BJ (cell line): ENCODE measurements at places on chromosomes 5 and 9.

DNA sequence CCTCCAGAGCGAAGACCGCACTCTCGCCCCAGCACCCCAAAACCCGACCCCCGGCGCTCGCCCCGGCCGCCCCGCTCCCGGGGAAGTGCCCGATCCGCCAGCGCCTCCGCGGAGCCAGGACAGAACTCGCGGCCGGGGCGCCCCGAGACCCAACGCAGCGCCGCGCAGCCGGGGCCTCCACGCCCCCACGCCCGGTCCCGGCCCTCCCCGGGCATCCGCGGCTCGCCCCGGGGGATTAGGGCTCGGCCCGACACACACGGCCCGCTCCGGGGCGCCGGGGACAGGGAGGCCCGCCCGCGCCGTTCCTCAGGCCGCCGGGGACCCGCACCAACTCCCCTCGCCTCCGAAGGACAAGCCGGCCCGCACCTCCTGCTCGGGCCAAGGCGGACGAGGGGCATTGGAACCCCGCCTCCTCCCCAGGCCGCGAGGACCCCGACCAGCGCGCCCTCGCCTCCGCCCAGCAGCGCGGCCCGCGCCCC is 544 bp downstream of the FNBP1 start:
- DNase-seq = no peak

DNA sequence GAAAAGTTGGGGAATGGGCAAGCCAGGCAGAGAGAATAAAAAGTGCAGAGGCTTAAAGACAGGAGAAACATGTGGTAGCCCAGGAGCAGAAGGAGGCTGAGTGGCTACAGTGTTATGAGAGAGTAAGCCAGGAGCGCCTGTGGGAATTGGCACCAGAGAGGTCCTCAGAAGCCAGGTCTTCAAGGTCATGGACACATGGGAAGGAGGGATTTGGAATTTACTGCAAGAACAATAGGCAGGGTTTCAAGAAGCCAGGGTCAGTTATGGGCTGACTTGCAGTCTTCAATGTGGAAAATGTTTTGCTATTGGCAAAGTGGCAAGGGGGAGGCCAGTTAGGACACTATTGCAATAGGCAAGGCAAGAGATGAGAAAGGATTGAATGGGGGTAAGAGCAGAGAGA is 29.3 kb downstream of the ERAP1 start:
- DNase-seq = no peak

- peak; percentile 79 for DNase-seq
Measured at GRCh38 chr9:22682961-22683699, 236.5 kb downstream of the DMRTA1 start.

DNA sequence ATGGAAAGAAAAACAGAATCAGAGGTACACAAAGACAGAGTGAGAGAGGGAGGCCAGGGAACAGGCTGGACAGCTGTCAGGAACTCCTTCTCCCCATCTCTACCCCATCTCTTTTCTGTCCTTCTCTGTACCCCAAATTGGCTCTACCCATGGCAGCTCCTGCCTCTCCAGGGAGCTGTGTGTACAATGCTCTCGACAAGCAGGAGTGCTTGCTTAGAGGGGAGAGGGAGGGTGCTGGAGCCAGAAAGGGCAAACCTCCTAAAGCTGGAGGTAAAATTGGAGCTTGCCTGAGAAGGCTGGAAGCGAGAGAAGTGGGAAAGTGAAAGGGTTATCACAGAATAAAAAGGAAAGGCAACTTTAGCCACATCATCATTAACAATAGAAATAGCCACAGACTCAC is 6.4 kb downstream of the TPM2 start:
- no peak for DNase-seq

- no peak for DNase-seq
Measured at GRCh38 chr5:40021007-40021406, 596.2 kb upstream of the DAB2 start.

GRCh38 chr9:99607842-99608448 is 213.7 kb upstream of the NR4A3 start:
- no peak for DNase-seq

DNA sequence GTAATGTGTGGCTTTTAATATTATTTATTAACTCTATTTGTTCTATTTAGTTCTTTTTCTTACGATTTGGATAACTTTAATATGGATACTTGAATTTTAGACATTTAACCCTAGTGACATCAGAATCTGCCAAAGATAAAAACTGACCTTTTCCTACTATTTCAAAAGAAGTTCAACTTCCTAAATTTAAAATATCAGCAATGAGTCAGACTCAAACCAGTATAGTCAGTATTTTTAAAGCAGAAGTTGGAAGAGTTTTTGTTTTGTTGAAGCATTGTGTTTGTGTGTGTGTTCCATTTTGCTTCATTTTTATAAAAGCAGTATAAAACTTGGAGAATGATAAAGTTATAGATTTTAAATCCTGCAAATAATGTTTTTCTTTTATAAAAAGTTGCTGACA is 251.8 kb upstream of the RASA1 start:
- no peak for DNase-seq

GRCh38 chr5:1733369-1733768 is 66.3 kb downstream of the MRPL36 start:
- no peak for DNase-seq

- DNase-seq = no peak
Measured at GRCh38 chr9:89422151-89422975, 75.5 kb downstream of the SEMA4D start.

GRCh38 chr9:121503444-121503843 is 3.8 kb upstream of the GGTA1 start:
- no peak for DNase-seq

GRCh38 chr9:99239341-99240060 is 17.4 kb downstream of the SEC61B start:
- no peak for DNase-seq

DNA sequence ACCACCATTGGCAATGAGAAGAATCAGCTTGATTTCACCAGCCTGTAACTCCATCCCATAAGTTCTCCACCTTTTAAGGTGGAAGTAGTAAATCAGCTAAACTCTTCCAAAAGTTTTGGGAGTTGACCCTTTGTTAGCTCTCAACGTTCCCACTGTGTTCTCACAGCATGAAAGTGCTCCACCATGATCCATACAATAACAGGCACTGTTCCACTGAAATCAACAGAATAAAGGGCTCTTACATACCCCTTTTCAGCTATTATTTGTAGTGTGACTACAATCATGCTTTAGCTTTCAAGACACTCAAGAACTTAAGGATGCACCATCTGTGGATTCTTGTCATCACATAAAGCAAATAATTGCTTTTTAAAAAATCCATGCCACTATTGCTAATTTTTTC is 81.6 kb downstream of the PPP2R2B start:
- DNase-seq = no peak

- no peak for DNase-seq
Measured at GRCh38 chr9:106218427-106218826, 524.1 kb downstream of the TMEM38B start.

DNA sequence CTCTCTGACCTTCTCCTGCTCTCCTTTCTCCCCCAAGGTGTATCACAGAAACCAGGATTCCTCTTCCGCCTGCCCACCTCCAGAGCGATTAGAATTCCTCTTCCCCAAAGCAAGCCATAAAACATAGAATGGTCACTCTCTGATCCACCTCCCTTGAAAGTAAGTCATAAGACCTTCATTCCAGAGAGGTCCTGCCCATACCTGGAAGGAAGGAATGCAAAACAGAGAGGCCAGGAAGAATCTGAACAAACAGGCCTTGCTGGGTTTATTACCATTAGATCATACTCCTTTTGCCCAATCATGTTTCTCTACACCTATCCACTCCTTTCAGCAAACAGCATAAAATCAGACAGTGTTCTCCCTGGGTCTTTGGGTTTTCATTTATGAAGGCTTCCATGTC is 21.0 kb downstream of the CDKL3 start:
- no peak for DNase-seq

- no peak for DNase-seq
Measured at GRCh38 chr5:168756453-168757391, 177.6 kb upstream of the PANK3 start.

- DNase-seq = no peak
Measured at GRCh38 chr9:123440256-123440655, 84.3 kb downstream of the CRB2 start.

DNA sequence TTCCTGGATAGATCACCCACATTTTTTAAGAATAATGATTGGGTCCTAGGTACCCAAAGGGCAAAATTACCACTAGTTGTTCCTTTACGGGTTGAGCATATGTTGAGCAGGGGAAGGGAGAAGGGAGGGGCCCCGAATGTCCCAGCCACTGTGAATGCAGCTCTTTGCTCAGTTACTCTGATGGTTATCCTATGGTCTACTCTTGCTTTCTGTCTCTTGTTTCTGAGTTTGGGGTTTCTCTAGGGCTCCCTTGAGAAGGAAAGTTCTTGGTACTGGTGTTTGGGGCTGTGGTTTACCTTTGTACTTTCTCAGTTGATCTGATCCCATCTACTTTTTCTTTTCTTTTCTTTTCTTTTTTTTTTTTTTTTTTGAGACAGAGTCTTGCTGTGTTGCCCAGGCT is 55.6 kb downstream of the ALG2 start:
- DNase-seq = no peak

- DNase-seq = no peak
Measured at GRCh38 chr5:27325513-27325912, 287.1 kb upstream of the CDH9 start.

- DNase-seq = no peak
Measured at GRCh38 chr5:132526290-132526973, 16.9 kb downstream of the IL5 start.

DNA sequence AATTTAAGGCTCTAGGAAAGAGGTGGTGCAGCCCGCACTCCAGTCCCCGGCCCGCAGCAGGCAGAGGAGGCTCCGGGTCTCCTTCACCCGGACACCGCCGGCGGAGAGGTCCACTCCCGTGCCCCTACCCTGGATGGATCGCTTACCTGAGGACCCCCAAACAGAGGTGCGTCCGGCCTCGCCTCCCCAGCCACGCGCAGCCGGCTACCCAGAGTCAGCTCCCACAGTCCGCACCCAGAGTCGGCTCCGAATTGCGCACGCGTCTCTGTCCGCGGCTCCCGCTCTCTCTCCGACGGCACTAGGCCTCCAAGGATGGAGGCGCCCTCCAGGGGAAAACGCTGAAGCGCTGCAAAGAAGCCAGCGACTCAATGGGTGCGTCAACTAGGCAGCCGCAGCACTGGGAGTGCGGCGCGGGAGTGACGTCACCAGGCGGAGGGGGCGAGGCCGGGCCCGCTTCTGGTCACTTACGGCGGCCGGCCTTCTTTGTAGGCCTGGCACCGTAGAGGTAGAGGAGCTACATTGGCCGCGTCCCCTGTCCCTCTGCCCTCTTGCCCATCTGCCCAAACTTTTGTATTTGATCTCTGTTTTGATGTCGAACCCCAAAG is at the start of gene ELP1:
Gene ELP1 (minus strand): TSS at position 407 of the 605 bp plus-strand sequence. CDS start 2,978 bp downstream, outside the sequence.
- DNase-seq = peak; percentile 51

DNA sequence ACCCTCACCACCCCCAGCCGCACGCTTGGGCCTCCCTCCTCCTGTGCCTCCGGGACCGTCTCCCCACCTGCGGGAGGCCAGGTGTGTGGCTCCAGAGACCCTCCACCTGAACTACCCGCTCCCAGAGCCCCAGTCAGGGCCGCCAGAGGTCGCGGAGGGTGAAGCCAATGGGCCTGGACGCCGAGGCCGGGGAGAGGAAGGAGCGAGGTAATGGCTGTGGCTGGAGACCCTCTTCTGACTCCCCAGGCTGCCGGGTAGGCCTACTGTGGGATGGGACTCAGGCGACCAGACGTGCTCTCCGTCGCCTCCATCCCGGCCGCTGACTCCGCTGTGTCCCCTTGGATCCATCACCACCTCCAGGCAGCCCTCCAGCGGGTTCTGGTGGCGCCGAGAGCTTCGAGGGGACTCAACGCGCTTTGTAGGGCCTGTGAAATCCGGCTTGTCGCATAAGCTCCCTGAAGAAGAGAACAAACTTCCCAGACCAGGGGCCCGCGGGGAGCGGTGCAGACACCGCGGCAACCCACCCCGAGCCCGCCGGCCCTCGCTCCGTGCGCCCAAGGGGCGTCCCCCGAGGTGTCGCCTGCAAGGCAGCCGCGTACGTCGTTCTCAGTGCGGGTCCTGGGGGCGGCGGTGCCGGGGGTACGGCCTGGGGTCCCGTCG is 12.6 kb downstream of the IRX2 start:
- DNase-seq = no peak

DNA sequence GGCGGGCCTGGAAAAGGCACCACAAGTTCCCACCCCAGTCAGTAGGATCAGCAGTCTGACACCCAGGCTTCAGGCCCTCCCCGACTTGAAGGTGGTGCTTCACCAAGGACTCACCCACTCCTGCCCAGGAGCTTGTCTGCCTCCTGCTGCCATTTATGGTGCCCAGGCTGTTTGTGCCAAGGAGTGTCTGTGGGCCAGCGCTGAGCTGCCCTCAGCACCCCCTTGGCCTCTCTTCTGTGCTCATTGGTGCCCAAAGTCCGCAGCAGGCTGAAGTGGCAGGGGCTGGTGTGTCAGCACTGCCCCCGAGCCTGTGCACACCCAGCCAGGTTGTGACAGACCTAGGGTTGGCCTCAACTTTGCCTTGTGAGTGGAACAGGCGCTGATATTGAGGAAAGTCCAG is 23.5 kb downstream of the JMY start:
- no peak for DNase-seq

- no peak for DNase-seq
Measured at GRCh38 chr5:104096451-104096850, 533.9 kb upstream of the NUDT12 start.

GRCh38 chr5:107770051-107770450 is 99.3 kb upstream of the EFNA5 start:
- no peak for DNase-seq

DNA sequence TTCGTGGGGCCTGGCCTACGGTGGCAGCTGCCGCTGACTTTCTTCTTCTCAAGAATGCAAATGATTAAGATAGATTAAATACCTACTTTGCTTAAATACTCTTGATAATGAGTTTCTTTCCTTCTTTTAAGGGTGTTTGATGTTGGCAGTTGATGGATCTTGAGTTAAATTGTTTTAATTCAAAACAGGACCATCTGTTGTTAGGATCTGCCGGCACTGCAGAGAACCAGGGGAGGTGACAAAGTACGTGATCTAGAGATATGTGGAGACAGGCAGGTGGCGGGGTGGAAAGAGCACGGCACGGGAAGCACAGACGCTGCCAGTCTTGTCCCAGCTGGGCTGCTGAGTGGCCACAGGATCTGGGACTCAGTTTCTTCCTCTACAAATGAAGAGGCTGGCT is 37.9 kb downstream of the MED27 start:
- DNase-seq = no peak

DNA sequence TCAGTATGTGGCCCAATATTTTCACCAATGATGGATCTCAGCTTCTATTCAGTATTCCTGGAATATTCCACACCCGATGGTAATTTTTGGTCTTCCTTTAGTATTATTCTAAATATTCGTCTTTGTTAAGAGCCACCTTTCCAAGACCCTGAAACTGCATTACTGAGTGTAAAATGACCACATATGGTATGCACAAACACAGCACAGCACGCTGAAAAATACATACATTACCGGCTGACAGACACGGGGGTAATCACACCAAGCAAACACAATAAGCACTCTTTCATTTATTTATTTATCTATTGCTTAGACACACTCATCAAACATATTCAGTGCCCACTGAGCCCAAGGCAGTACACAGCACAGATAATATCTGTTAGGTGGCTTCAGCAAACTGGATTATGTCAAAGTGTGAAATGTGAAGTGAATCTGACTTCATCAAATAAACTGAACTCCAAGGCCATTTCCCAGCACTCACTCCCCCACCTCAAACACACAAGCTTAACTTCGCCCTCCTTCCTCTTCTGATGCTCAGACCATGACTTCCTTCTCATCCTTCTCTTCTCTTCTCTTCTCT is 1637.8 kb upstream of the C9orf72 start:
- DNase-seq = no peak

- no peak for DNase-seq
Measured at GRCh38 chr9:21837501-21837900, 35.1 kb downstream of the MTAP start.

GRCh38 chr9:35308316-35308715 is 146.5 kb downstream of the UNC13B start:
- DNase-seq = no peak

- DNase-seq = no peak
Measured at GRCh38 chr9:23431459-23431858, 394.6 kb downstream of the ELAVL2 start.
